ENCODE measurements at places on chromosomes 5 and 9. TPM values are rescaled to one million over a fixed set of nuclear protein-coding genes. Genes with fewer than 3 reads are reported as not detected.

The SLCO6A1 gene
- total RNA-seq, result not detected

The RBM22 gene
- 18.8 TPM for total RNA-seq

The GARIN3 gene
- not detected for total RNA-seq

The MARCHF11 gene
- total RNA-seq, result not detected

The PARP8 gene
- 0.39 TPM for total RNA-seq

The QRFP gene
- not detected for total RNA-seq
